Stimulated activated CD8-positive, alpha-beta memory T cell treated with anti-CD3 and anti-CD28 coated beads, Interleukin-7, amount 100 ng/mL, for 1 hour (primary cell): ENCODE measurements at places on chromosomes 7 and 10.

DNA sequence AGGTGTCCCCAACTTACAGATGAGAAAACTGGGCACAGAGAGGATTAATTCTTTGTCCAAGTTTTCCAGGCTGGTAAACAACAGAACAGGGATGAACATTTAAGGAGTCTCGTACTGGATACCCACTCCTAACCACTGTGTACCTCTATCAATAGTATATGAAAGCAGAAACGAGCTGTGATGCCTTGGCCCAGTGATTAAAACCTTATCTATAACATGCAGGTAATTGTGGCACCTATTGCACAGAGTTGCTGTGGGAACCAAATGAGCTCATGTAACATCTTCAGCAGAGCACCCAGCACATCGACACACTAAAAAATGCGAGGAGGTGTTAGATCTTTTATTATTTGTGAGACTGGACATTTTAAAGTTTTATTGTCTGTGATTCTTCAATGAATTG, 1.6 kb downstream of the TMEM273 start:
- no peak for DNase-seq

- DNase-seq = no peak
Measured at GRCh38 chr7:29075606-29076005, 70.7 kb downstream of the CPVL start.

- DNase-seq = no peak
Measured at GRCh38 chr10:14416308-14416700, 85.6 kb upstream of the FRMD4A start.

- no peak for DNase-seq
Measured at GRCh38 chr10:126245501-126245900, 142.8 kb downstream of the ADAM12 start.

DNA sequence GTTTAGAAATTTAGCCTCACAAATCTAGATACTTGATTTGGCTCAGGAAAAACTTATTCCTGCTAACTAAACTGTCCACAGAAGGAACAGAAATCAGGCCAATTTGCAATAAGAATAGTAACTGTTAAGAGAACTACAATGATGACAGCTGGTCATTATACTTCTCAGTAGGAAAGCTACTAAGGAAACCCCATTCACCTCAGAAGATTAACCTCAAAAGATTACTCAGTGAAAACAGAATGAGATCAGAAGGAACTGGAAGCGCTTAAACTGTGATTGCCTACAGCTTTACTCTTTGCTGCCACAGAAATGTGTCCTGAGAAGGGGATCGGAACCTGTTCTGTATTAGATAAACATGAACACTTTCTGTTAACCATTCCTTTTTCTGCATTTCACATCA, 24.3 kb upstream of the DNAJB12 start:
- DNase-seq = no peak

DNA sequence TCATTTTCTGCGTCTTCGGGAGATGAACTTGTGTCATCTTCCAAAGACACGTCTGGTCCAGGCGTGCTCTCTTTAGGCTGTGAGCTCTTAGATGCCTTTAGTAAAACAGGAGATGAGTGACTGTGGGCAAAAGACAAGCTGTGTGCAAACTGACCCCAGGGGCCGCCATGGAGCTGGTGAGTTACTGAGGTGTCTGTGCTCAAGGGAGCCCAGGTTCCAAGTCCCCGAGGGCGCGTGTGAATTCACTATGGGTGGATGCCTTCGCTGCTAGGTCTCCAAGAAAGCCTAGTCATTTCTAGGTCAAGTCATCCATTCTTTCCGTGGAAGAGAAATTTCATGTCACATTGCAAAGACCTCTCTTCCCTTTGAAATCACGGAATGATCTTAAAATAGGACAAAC, 83.9 kb upstream of the NMT2 start:
- no peak for DNase-seq

GRCh38 chr10:89615824-89616223, 29.2 kb downstream of the PANK1 start:
- DNase-seq = no peak

- DNase-seq = no peak
Measured at GRCh38 chr7:2826771-2827170, 17.3 kb downstream of the GNA12 start.

DNA sequence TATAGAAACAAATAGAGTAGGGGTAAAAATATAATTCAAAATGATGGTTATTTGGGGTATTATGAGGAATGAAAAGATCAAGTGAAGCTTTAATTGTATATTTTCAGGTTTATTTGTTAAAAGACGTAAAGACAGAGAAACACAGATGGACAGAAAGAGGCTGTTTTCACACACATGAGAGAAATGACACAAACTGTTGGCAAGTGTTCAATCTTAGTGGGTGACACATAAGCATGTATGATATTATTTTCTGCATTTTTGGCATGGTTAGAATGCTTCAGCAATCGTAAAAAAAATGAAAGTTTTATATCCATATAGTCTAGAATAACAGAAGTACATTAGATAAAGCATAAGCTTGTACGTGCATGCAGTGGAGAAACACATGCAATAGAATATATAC, 464.4 kb upstream of the AKR1E2 start:
- DNase-seq = no peak

DNA sequence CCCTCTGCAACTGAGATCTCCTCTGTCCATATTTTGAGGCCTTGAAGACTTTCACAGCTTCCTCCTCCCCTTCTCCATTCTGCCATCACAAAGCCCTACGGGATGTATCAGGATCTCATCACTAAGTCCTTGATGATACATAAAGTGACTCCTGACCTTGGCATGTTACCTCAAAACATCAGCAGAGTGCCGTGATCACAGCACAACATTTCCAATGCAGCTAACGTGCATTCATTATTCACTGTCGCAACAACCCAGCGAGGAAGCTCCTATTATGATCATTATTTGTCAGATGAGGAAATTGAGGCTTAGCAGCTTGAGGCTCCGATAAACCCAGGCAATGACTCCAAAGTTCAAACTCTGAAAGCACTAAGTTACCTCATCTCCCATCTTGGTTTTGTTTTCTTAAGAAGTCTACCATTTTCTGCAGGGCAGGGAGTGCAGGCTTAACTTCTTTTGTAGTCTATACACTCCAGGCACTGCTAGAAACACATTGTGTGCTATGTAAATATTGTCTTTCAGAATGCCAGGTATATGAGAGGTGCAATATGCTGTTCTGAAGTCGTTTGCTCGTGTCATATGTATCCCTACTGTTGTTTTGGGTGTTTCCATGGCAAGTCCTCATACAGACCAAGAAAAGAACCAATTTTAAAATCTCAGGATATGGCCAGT, 80.6 kb upstream of the C1QL3 start:
- no peak for DNase-seq

GRCh38 chr7:114412548-114412947, 2.1 kb upstream of the FOXP2 start:
- no peak for DNase-seq

DNA sequence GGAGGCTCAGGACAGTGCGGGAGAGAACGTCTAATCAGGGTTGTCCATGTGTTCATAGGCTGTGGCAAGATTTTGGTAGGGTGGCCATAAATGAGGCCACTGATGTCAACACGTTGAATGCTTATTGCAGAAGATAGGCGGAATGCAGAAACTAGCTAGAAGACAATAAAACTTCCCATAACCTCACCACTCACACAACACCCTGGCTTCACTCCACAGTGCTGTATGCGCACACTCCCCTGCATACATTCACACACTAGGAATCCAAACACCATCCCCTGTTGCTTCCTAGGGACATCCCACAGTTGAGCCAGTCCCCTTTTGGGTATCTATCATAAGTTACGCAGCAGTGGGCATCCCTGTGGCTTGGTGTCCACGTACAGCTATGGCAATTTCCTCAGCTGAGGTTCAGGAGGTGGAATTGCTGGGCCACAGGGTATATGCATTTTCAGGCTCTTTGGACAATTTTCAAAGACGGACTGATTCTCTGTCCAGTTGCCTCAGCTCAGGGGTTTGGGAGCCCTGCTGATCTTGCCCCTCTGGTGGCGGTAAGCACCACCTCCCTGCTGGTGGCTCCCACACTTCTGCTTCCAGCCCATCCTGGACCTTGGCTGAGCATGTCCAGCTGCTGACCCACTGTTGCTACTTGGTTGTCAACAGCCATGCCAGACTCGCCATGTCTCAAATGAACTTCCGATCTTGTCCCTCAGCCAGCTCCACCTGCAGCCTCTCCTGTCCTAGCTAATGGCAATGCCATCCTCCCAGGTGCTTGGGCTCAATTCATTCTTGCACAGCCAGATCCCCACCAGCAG, 36.4 kb downstream of the CDH23 start:
- no peak for DNase-seq

- no peak for DNase-seq
Measured at GRCh38 chr7:29445736-29446135, 117.9 kb upstream of the PRR15 start.

DNA sequence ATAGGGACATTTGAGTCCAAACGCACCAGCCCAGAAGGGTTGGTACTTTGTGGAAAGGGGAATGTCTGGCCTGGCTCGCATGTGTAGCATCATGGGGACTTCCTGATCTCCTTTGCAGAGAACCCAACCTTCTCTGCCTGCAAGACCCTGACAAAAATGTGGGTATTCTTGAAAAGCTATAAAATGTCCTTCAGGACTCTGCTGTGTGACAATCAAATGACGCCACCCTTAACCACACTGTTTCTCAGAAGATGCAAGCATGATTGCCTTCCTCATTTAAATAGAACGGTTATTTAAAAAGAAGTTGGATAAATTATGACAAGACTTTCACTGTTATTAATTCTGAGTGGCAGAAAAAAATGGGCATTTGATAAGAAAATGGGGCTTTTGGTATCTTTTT, 15.1 kb upstream of the GPR15LG start:
- DNase-seq = no peak

DNA sequence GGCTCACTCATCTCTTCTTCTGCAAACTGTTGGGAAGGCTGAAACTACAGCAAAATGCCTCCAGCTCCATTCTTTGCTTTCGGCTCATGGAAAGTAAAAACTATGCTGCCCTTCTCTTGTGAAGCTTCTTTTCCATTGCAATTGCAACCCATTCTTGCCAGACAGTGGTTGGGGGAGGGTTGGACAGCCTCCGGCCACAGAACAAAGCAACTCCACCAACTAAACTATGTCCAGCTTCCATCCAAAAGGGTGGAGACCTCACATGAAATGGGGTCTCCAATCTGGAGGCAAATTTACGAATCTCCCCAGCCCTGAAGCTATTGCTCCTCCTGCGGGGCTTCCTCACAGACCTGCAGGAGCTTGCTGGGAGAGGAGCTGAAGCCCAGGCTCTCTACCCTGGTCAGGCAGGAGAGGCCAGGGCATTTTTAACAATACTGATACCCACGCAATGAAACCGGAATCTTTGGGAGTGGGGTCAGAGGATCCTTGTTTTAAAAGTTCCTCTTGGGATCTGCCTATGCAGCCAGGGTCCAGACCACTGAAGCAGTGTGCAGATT, 549 bp downstream of the GPNMB start:
- DNase-seq = no peak

DNA sequence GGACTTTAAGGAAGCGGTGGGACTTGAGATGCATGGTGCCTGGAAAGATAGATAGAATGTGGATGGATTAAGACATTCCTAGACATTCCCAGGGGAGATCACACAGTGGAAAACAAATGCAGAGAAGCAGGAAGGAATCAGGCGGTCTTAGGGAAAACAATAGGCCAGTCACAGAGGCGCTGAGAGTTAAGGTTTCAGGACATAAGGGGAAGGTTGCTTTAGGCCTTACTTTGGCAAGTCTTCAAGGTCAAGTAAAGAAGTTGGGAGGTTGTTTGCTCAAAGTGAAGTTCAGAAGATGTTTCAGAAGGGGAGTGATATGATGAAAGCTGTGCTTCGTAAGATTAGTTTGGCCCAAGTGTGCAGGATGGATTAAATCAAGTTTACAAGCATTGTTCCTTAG, 109.4 kb downstream of the SUGCT start:
- DNase-seq = no peak

DNA sequence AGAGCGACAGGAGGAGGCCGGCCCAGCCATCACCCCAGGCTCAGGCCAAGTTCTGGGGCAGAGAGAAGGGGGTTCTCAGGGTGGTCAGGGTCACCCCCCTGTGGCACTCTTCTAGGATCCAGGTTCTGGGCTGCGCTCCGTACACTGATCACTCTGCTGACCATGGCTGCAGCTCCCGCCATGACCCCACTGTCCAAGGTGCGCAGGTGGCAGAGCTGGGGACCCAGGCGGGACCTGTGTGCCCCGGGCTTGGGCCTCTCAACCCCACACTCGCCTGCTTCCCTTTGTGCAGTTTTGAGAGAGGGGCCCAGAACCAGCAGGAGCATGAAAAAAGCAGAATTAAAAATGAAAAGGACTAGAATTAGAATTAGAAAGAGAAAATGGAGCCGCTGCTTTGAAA, 227.1 kb downstream of the FANK1 start:
- no peak for DNase-seq

GRCh38 chr10:61010863-61011262, 66.9 kb upstream of the RHOBTB1 start:
- no peak for DNase-seq

- DNase-seq = no peak
Measured at GRCh38 chr10:86419101-86419500, 52.5 kb upstream of the GRID1 start.

- no peak for DNase-seq
Measured at GRCh38 chr7:54987772-54988171, 31.0 kb upstream of the EGFR start.

- DNase-seq = no peak
Measured at GRCh38 chr7:69162931-69163670, 435.2 kb upstream of the AUTS2 start.

DNA sequence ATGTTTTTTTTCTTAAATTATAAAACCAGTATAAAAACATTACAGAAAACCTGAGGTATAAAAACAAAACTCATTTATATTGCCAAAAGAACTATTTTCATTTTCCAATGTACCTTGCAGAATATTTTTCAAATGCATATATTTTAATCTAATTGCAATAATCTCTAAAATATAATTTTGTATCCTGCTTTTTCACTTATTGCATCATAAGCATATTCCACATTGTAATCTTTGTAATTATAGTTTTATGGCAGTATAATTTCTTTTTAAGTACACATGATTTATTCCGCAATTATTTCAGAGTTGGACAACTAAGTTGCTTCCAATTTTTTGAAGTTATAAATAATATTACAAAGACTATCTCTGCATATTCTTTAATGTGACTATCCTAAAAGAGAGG, 43.7 kb downstream of the SGCE start:
- DNase-seq = no peak

DNA sequence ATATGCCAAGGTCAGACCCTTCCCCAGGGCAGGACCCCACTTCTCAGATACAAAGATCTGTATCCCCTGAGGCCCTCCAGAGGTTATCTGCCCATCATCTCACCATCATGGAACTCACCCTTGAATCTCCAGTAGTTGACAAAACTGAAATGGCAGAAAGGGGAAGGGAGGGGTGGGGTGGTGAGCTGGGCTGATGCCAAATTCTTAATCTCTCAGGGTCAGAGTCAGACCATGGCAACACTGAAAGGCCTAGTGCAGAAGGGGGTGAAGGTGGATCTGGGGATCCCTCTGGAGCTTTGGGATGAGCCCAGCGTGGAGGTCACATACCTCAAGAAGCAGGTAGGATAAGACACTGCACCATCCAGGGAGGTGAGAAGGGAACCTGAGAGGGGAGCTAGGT, 3.1 kb downstream of the CNPY4 start:
- no peak for DNase-seq
